ENCODE measurements at places on chromosomes 2 and 18.

GRCh38 chr2:53750041-53750768 is 17.4 kb upstream of the CHAC2 start:
- DNase-seq: no peak

- no peak for DNase-seq
These were observed 2.5 kb upstream of the RAD51AP2 start for GRCh38 chr2:17520761-17521160.

DNA sequence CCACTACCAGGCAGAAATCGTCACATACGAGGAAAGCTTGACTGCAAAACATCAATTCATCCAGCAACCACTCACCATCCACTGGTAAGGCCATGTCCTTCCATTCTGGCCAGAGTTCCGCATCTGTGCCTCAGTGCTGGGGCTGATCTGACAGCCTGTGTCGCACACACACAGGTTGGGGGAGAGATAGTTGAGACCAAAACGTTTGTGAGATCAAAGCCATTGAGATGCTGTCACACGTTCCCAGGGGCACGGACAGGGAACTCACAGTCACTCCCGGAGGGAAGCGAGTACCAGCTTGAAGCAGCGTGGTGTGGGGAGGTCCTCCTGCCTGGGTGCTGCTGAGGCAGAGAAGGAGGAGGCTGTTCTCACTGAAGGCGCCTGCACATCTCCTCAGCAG is 458.5 kb upstream of the SALL3 start:
- no peak for DNase-seq

DNA sequence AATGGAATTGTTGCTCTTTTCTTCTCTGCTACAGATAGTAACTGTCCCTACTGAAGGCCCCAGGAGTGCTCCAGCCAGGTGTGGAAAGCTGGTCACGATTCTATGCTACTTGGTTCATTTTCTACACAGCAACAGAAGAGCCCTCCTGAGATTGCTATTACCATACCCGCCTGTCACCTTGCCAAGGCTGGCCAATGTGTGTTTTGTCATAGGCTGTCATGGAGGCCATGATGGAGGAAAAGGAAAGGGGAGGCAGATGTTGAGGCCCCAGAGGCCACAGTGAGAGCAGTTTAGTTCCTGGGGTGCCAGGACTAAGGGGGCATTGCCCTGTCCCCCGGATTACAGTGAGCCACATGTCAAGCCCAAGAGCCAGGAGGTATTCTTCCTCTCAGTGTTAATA is 952 bp downstream of the ELMOD3 start:
- no peak for DNase-seq

GRCh38 chr2:58720770-58721697 is 479.9 kb upstream of the FANCL start:
- no peak for DNase-seq

DNA sequence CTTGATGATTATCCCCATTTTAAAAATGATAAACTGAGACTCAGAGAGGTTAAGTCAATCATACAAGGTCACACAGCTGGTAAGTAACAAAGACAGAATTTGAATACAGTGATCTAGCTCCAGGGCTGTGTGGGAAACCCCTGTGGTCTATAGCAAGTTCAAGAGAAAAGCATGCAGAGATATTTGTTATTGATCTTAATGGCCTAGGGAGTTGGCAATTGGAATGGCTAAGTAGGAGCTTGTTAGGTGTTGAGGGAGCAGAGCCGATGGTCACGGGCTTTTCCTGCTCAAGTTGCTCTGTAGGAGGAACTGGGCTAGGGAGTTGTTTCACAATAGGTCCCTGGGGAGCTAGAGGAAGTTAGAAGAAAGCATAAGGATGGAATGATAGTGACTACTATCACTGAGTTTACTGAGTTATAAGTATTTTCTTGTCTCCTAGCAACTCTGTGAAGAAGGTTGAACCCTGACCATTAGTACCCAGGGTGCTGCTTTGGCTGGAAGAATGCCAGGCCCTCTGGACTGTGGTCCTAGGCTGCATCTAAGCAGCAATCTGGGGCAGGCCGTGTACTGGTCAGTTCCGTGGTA is 30.0 kb downstream of the RNF125 start:
- no peak for DNase-seq

- DNase-seq: no peak
These were observed 3.3 kb downstream of the KCNIP3 start for GRCh38 chr2:95300450-95300849.

DNA sequence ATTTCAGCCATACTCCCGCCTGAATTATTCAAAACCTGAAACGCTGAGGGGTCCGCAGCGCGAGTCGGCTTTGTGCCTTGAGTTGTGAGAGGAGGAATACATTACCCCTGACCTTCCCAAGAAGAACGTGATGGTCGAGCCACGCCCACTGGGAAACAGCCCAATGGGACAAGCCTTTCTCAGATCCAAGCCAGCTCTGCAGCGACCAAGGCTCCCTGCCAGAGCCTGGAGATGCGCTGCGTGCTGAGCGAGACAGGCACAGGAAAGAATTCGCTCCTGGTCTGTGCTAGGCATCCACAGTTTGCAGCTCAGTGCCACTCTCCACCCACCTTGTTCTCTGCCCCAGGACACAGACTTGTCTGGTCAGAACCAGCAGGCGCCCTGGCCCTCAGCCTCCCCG is 74.1 kb upstream of the GLI2 start:
- peak; percentile 71 for DNase-seq

GRCh38 chr18:32707586-32707985 is 65.2 kb downstream of the KLHL14 start:
- no peak for DNase-seq

DNA sequence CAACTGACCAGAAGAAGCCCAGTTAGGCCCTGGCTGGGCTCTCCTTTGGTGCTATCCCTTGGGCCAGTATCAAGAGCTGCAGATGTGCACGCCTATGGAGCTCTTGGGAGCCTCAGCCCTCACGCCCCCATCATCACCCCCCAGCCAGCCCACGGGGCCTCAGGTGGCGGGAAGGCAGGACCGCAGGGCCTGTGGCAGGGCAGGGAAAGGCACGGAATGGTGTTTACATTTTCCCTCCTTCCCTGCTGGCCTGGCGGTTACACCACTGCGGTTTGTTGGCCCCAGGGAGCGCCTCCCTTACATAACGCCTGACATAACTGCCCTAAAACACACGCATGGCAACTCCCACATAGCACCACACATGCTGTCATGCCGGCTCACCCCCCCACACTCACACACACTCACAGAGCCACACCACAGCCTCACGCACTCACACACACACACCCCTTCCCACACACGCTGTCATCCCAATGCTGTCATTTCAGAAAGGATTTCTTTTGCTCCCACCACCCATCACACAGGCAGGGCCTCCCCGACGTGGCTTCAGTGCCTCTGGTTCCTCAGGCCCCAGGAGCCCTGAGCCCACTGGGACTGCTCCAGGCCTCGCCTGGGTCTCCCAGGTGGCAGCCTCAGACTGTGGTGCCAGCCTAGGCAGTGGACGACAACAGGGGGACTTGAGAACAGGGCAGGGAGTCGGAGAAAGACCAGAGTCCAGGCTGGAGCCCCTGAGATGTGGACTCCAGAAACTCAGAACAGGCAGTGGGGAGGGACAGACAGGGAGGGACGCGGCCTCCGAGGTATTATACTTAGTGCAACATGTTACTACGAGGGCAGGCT is 15.7 kb downstream of the ZFP36L2 start:
- DNase-seq: no peak

GRCh38 chr2:15253835-15254286 is 307.3 kb downstream of the NBAS start:
- DNase-seq: no peak

GRCh38 chr18:22203035-22203434 is 33.6 kb downstream of the GATA6 start:
- DNase-seq: no peak

GRCh38 chr2:5589183-5589582 is 103.0 kb upstream of the SOX11 start:
- DNase-seq: peak; percentile 21

DNA sequence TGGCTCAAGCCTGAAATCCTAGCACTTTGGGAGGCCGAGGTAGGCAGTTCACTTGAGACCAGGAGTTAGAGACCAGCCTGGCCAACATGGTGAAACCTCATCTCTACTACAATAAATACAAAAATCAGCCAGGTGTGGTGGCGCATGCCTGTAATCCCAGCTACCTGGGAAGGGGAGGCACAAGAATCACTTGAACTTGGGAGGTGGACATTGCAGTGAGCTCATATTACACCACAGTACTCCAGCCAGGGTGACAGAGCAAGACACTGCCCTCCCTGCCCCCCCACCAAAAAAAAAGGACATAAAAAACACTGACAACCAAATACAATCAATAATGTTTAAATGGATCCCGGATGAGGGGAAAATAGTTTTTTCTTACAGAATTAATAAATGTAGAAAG is 7.8 kb downstream of the TIA1 start:
- DNase-seq: no peak

- no peak for DNase-seq
These were observed 109.6 kb upstream of the EML6 start for GRCh38 chr2:54613794-54614257.

GRCh38 chr2:207905546-207905945 is 119.8 kb downstream of the PLEKHM3 start:
- DNase-seq: no peak

GRCh38 chr2:49582946-49583345 is 428.6 kb upstream of the FSHR start:
- no peak for DNase-seq

GRCh38 chr2:33583194-33583938 is 15.7 kb downstream of the FAM98A start:
- DNase-seq: peak; percentile 37

- DNase-seq: no peak
These were observed 38.6 kb downstream of the SLC25A12 start for GRCh38 chr2:171855401-171855800.

DNA sequence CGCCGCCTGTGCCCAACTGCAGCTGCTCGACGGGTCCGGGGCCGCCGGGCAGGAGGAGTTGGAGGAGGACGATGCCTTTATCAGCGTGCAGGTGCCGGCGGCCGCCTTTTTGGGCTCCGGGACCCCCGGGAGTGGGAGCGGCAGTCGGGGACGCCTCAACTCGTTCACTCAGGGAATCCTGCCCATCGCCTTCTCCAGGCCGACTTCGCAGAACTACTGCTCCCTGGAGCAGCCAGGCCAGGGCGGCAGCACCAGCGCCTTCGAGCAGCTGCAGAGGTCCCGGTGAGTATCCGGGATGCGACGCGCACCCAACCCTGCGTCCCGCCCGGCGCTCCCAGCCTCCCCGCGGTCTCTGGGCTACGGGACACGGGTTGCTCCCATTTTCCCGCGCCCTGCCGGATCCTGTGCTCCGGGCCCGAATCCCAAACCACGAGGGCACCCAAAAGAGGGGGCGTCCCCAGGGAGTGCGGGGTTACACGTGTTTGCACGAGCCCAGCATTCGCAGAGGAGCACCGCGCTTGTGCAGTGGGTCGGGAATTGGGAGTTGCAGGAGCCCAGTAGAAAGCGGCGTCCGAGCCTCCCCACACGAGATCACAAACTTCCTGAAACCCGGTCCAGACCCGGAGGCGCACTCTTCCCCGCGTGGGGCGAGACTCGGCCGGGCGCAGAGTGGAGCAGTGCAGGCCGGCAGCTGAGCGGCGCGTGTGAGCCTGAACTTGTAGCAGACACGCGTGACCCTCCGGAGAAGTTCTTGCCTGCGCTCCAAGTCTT is 1.2 kb downstream of the CABLES1 start:
- peak; percentile 47 for DNase-seq

- no peak for DNase-seq
These were observed 54.5 kb downstream of the FAM124B start for GRCh38 chr2:224347176-224348051.

DNA sequence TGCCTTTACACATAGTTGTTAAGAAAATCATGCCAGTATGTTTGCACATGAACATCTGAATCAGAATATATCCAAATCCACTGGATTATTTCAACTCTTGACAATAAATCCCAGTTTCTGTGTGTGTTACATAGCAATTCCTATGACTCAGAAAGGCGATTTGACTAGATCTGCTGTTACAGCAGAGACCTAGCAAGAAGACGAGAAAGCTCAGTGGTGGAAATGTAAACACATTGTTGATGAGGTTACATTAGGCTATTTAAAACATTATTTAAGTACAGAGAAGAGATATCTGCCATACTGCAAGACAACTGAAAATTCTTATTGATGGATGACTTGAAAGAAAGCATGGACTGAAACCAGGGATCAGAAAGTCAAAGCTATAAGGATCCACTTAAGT is 73.0 kb upstream of the SMIM21 start:
- DNase-seq: no peak

DNA sequence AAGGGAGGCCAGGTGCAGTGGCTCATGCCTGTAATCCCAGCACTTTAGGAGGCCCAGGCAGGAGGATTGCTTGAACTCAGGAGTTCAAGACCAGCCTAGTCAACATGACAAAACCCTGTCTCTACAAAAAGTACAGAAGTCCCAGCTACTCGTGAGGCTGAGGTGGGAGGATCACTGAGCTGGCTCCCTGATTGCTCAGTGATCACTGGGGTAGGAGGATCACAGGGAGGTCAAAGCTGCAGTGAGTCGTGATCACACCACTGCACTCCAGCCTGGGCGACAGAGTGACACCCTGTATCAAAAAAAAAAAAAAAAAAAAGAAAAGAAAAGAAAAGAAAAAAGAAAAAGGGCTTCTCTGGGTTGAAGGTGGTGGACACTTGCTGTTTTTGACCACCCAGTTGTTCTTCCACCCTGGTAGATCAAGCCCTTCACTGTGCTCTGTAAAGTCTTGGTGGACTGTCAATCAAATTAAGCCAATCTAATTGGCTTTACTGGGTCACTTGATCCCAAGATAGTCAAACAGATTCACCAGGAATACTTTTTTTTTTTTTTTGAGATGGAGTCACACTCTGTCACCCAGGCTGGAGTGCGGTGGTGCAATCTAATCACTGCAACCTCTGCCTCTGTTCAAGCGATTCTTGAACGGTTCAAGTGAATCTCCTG is 191.6 kb downstream of the AGPS start:
- no peak for DNase-seq

- DNase-seq: no peak
These were observed 79.6 kb downstream of the MMADHC start for GRCh38 chr2:149507974-149508373.

DNA sequence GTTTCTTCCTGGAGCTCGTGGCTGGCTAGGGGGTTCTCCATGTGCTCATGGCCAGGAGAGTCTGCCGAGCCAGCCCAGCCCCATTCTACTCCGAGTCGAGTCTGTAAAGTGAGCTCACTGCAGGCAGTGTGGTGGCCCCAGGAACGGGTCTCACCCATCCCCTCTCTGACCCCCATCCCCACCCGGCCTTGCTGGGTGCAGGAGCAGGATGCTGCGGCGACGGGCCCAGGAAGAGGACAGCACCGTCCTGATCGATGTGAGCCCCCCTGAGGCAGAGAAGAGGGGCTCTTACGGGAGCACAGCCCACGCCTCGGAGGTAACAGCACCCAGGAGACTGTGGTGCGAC is 1.4 kb downstream of the ANO7 start:
- DNase-seq: no peak

DNA sequence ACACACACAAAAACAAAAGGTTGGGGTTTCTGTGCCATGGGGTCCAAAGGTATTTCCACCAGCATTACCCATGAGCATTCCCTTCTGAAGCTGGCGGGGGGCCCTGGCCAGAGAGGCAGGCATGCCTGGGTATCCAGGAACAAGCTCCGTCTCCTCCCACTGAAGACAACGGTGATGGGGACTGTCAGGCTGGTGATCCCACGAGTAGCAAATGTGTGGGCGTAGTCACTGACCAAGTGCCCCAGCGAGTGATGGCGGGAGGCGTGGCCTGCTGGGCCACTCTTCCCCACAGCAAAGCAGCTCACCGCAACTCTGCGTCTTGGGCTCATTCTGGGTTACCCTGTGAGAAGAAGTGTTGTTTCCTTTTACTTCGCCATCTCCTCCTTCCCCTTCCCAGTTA is 270.6 kb downstream of the CDCA7 start:
- no peak for DNase-seq

- no peak for DNase-seq
These were observed 241.4 kb upstream of the CXCR4 start for GRCh38 chr2:136359121-136359965.

GRCh38 chr2:32009516-32010256 is 1.1 kb downstream of the MEMO1 start:
- peak; percentile 38 for DNase-seq
